Kidney (tissue), 22 donors: ENCODE measurements at places on chromosomes 13 and 19. TPM values are rescaled to one million over a fixed set of nuclear protein-coding genes. Genes with fewer than 3 reads are reported as not detected.

The ZIK1 gene
- total RNA-seq, result 9.3 TPM

The SUPT20H gene
- 61.6 TPM for total RNA-seq

The GIPC1 gene
- total RNA-seq, result 94.6 TPM

The SLC6A16 gene
- total RNA-seq, result 3.7 TPM

The GRIN3B gene
- 0.44 TPM for total RNA-seq

The DCT gene
- 0.13 TPM for total RNA-seq

The MIR17HG gene
- total RNA-seq, result 5.7 TPM

The ZNF628 gene
- 12.0 TPM for total RNA-seq

The MTMR6 gene
- total RNA-seq, result 21.4 TPM

The CRB3 gene
- 58.2 TPM for total RNA-seq

The DBP gene
- 14.5 TPM for total RNA-seq

The KLK4 gene
- total RNA-seq, result not detected

The ATP4A gene
- total RNA-seq, result not detected

The TIMM29 gene
- total RNA-seq, result 21.7 TPM

The CDC34 gene
- total RNA-seq, result 33.8 TPM

The ZNF90 gene
- total RNA-seq, result 4.7 TPM
